ENCODE measurements at places on chromosomes 5 and 9.

DNA sequence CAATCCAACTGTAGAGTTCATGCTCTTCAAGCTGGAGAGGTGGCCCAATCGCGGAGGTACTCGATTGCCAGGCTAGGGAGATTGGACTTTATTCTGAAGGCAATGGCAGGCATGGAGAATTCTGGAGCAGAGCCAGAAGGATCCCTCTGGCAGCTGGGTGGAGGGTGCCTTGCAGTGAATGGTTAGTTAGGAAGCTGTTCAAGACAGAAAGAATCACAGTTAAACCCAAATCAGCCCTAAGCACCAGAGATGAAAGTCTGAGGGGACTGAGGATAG is 182.4 kb downstream of the RGS3 start:
- DNase-seq, result no peak

DNA sequence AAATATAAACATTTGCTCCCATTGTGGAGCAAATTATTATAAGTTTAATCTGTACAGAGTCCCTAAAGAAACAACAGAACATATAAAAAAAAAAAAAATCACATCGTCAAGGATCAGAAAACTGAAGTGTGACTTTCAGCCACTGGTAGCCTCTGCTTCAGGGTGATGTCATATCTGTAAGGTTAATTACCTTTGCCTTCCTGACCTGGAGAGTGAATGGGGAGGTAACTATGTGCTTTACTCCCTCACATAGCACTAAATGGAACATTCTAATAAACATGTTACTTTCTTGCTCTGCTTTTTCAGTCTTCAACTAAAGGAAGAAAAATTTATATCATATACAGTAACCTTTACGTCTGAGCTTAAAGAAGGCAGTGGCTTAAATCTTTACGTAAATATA is 70.3 kb upstream of the TRPM3 start:
- DNase-seq, result no peak

DNA sequence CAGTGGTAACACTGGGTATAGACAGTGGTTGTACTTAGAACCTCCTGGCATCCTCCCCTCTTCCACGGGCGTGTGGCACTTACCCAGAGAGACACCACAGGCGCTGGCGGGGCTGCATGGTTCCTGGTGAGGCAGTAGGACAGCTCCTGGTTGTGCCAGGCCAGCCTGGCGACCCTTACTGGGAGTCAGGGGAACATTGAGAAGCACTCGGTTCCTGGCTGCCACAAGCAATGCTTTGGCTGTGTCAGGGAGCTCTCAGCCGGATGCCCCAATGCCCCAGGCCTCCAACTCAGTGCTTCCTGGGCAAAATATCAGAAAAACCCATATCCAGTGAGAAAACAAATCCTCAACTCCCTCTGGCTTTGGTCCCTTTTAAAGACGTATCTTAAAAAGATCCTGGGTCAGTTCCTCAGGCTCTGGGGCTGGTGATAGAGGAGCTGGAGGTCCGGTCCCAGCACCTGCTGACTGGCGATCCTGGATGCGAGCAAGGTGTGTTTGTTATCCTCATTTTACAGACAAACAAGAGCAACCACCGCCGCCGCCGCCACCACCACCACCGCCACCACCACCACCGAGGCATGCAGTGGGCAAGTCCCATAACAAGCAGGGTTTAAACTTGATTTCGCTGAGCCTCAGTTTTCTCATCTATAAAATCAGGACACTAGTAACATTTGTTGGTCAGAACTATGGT is 4.2 kb downstream of the NKX2-5 start:
- DNase-seq, result no peak

GRCh38 chr5:114928644-114929462 is 240.9 kb downstream of the TRIM36 start:
- DNase-seq, result no peak

DNA sequence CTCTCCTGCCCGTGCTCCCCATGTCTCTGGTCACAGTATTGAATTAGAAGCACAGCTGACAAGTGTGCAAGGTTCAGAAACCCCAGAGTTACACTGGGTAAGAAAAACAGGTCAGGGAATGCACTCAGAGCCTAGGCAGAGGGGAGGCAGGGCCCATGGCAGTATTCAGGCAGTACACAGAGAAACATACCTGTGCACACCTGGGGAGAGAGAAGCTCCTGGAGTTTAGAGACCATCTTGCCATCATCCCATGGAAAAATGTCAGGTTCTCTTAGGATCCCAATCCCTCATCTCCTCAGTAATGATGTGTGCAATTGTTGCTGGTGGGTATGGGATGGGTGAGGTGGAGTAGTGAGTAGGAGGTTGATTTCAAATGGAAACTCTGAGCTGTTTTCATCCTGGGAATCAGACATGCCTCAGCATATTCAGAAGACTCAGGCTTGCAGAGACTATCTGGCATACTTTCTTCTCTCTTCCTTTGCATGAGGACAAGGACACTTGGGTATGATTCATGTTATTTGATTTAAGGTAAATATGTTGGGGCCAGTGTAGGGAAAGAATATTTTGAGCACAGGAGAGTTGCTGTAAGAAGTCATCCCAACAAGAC is 228.5 kb downstream of the ESM1 start:
- no peak for DNase-seq

- no peak for DNase-seq
Measured at GRCh38 chr9:35816708-35817107, 1.9 kb upstream of the HINT2 start.

DNA sequence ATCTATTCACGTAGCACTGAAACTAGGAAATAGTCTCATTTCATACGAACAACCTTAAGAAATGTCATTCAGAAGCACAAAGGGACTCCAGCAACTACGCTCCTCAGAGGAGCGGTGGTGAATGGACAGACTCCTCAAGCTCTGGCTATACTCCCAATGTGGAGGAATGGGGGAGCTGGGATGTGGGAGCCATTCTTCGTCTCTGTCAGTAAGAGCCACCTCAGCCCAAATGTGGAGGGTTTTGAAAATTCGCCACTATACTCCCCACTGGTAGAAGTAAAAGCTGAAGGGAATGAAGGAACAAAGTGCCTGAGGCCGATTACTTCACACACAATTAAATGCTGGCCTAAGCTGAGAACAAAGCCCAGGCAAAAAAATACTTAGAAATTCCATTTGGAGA is 96.3 kb downstream of the ADAMTS12 start:
- no peak for DNase-seq

GRCh38 chr9:29100762-29101161 is 1527.5 kb upstream of the C9orf72 start:
- no peak for DNase-seq

GRCh38 chr9:127853312-127854183 is 910 bp downstream of the ENG start:
- DNase-seq, result no peak

GRCh38 chr5:108315829-108316228 is 66.1 kb downstream of the FBXL17 start:
- DNase-seq, result no peak

- no peak for DNase-seq
Measured at GRCh38 chr9:131149688-131150053, 24.3 kb downstream of the NUP214 start.

DNA sequence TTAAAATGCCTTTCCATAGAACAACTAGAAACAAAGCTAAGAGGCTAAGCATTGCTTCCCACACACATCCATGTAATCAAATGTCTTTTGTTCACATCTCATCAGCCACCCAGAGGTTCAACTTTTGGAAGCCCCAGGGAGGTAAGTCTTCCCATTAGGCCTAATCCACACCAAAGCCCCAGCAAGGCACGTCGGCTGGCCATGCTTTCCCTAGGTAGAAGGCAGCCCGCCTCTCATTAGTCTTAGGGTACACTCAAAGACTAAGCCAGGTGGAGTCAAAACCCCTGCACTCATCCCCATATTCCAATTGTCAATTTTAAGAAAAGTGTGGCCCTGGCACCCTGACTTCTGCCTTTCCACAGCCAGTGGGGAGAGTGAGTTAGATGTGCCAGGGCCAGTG is 87.9 kb downstream of the ATPSCKMT start:
- DNase-seq, result no peak

DNA sequence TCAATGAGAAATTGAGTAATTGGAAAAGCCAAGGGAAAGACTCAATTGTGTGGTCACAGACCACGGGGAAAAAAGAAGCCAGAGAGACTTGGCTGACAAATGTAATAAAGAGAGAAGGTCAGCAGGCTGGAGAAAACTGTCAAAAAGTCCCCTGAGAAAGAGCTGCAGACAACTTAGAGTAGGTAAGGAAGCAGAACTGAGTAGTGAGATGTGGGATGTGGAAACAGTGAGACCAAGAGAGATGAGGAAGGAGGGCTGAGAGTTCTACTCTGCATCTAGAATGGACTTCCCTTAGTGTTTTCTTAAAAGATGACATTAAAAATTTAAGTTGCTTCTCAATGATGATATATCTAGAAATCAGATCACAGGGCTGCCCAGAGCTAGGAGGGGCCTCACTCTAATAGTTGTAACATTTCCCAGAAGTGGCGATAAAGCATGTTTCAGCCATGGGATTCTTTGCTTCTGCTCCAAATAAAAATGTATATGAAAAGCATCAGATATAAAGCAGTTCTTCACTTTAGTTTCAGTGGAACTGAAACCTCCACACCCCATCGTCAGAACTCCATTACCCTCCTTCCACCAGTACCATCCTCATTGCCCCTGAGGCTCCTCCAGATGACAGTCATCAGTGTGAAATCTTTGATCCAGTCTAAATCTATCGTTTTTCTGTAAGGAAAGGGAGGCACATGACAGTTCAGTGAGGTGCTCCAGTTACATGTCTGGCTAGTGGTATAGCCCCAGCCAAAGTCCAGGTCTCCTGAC is 80.6 kb downstream of the SPEF2 start:
- DNase-seq, result no peak

GRCh38 chr9:34589636-34590380 is at the start of gene CNTFR:
TSS of gene CNTFR (minus strand) at chr9:34589724. CDS start at chr9:34568981, 20,743 bp downstream.
- DNase-seq, result no peak

- no peak for DNase-seq
Measured at GRCh38 chr9:16744394-16744793, 126.1 kb downstream of the BNC2 start.

GRCh38 chr9:134800791-134801339 is 79.7 kb upstream of the FCN2 start:
- DNase-seq, result no peak

- no peak for DNase-seq
Measured at GRCh38 chr5:54361691-54362411, 51.5 kb upstream of the ARL15 start.

DNA sequence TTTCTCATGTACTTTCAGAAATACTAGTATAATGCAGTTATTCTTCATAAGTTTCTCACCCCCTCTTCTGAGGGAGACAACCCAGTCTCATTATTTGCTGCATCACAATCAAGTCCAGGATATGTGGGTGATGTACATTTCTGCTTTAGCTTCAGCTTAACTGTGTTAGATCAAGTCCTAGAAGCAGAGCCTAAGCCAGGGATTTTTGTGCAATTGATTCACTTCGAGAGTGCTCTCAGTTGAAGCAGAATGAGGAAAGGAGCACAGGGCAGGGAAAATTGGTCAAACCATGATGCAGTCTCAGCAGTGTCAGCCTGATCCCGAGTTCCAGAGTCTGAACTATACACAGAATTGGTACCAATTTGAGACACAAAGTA is 15.1 kb downstream of the HNRNPK start:
- no peak for DNase-seq

Measured in smooth muscle cell of the brain vasculature (primary cell).